ENCODE measurements at places on chromosomes 11 and 22.

DNA sequence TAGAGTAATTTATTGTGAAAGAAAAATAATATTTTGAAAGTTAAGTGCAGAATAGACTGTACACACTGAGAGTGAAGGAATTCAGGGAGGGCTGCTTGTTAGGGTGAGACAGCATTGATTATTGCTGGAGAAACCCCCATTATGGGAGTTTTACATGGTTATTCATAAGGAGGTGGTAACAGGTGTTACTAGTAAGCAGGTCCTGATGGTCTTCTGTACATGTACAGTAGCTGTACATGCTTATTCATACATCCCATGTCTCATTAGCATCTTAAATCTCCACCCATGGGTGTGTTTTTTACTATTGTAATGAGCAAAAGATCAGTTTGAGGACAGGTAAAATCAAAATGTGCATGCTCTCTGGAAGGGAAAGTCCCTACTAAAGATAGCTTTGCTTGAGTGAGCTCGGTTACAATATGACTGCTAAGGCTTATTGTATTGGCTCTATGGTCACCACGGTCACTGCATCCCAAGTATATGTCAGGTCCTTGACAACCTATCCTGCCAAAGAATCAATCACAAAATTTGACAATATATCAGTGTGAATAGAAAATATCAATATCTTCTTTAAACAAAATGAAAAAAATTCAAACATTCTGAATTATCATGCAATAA lies 6.2 kb downstream of the KDM4F start:
- no peak for DNase-seq

- DNase-seq = no peak
Observed at GRCh38 chr11:9719566-9720289, 55.9 kb downstream of the SWAP70 start.

DNA sequence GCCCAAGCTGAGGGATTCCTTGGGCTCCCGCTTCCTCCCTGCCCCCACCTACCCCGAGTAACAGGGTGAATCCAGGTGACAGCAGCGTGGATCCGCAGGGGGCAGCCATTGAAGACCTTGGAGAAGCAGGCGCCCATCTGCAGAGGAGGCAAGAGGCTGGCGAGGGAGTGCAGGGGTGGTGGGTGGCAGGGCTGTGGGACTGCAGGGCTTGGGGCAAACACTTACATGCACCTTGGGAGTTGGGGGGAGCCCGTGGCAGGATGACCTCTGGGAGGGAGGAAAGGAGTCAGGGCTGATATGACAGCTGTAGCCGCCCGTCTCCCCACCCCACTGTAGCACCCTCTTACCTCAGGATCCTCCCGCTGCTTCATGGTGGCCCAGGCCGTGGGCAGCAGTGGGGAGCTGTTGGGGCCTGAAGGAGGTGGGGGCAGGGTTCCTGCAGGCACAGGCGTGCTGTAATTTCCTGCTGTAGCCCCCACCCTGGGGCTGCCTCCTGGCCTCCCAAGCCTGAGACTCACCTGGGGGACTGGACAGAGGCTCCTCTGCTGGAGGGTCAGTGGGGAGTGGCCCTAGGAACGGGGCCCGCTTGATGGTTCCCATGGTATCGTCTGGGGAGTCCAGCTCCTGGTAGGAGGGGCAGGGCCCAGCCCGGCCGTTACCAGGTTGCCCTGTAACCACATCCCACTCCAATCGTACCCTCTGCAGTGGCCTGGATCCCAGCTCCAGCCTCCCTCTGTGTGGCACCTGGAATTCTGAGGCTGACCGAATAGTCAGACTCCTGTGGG lies 6.1 kb downstream of the MAP4K2 start:
- DNase-seq = no peak

GRCh38 chr11:101555366-101555765 lies 28.4 kb downstream of the TRPC6 start:
- DNase-seq = no peak

DNA sequence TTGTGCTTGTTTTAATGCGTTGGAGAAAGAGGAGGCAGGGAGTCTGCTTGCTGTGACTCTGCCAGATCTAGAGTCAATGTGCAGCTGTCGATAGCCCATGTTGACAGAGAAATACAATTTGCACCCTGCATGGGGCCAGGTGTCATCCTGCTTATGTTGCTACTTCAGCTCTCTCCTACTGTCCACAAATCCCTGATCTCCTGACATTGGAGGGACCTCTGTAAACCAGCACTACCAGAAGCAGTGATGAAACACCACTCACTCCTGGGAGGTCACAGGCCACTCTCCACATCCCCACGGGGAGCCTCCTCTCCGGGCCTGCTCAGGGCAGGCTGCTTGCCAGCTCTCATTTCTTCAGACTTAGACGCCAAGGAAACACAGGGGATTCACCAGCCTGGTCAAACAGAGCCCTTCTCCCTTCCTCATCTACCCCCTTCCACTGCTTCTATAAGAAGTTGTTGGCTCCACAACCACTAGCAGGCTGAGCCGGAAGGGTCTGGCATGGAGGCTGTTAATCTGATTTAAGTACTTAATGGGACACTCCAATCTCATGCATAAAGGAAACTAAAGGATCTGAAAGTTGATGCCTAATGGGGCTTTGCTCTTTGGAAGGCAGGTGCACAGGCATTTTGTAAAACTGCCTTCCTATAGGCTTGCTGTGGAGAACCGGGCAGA lies 29.9 kb upstream of the CSNK2A3 start:
- no peak for DNase-seq

DNA sequence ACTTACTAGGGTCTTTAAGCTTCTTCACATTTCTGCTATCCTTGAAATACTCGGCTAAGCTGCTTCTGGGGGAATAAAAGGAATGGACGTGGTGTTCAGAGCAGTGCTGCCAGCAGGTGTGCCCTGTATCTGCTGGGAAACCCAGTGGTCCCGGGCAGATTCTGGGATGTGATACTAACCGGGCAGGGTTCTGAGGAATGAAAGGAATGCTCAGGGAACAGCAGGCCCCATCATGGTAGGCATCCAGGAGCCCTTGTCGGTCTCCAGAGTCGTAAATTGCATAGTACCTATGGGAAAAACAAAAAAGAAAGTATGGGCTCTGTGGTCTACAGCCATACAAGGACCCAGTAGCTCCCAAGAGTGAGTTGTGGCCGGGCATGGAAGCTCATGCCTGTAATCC lies 4.5 kb upstream of the TMEM223 start:
- no peak for DNase-seq

- DNase-seq = no peak
Observed at GRCh38 chr22:49693848-49694247, 133.8 kb downstream of the BRD1 start.

- no peak for DNase-seq
Observed at GRCh38 chr22:41425660-41426365, 20.8 kb downstream of the TOB2 start.

DNA sequence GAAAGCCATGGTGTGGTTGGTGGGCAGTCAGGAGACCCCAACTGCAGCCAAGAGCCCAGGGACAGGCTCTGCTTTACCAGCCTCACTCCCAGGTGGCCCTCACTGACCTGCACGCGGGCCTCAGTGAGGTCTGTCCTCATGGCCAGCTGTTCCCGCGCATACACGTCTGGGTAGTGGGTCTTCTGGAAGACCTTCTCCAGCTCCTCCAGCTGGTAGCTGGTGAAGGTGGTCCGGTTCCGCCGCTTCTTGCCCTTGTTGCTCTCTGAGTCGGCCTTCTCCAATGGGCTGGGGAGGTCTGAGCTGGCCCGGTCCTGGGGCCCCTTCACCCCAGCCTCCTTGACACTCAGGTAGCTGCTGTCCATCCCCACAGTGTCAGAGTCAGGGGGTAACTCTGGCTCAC lies 34.7 kb downstream of the ALX4 start:
- no peak for DNase-seq

GRCh38 chr11:120142441-120143100 lies 4.7 kb upstream of the TRIM29 start:
- no peak for DNase-seq

DNA sequence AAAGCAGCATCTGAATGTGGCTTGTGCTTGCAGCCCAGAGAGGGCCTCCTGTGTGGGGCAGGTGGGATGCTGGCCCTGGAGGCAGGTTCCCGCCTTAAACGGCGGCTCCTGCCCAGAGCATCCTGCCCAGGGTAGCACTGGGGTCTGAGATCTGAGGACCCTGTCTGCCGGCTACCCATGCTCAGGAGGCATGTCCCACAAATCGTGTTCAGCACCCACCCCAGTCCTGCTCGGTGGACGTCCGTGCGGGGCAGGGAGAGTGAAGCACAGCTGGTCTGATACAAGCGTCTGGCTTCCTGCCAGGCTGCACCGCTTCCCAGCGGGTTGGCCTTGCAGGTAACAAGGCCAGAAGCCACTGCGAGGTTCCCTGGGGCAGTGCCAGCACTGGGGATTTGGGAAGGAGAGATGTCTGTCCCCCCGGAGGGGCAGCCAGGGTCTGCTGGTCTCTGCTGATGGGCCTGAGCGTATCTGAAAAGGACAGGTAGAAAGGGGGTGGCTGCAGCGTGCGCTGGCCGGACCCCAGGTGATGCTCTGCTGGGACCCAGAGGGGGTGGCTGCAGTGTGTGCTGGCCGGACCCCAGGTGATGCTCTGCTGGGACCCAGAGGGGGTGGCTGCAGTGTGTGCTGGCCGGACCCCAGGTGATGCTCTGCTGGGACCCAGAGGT lies 3.6 kb downstream of the TRABD start:
- no peak for DNase-seq

DNA sequence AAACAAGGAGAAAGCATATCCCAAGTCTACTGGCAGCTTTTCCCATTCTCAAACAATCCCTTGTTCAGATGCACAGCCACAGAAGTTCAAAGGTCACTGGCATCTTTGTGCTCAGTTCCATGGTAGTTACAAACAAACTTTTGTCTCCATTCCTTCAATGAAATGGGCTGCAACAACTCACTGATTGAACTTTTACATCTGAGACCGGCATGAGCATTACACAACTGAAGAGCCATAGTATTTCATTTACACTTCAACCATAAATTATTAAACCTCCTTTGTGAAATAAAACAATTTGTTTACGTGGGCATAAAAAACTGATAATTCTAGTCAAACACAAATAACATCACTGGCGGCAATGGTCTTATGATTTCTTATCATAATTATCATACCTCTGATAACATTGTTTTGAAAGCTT lies 67.8 kb upstream of the ARHGAP32 start:
- no peak for DNase-seq

GRCh38 chr22:40196628-40197360 lies 19.1 kb downstream of the TNRC6B start:
- DNase-seq = no peak

GRCh38 chr11:121039971-121040613 lies 16.2 kb downstream of the TBCEL start:
- DNase-seq = no peak

GRCh38 chr22:46791201-46791731 lies 28.8 kb downstream of the TBC1D22A start:
- peak; percentile 82 for DNase-seq

DNA sequence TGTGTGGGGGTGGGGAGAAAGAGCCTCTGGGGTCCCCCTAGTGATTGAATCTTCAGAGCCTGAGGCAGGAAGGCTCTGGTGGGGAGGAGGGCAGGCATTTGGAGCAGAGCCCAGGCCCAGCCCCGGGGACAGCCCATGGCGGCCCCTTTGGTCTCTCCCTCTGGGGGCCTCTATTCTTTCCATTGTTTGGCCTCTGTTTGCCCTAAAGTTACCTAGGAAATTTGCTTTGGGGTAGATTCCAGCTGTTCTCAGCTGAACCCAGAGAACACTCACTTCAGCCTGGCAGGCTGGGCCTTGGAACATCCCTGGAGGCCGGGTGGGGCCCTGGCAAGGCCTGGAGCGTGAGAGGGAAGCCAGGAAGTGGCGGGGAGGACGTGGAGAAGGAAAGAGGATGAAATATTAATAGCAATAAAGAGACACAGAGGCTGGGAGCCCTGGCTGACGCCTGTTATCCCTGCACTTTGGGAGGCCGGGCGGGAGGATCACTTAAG lies 22.9 kb upstream of the A4GALT start:
- DNase-seq = no peak

DNA sequence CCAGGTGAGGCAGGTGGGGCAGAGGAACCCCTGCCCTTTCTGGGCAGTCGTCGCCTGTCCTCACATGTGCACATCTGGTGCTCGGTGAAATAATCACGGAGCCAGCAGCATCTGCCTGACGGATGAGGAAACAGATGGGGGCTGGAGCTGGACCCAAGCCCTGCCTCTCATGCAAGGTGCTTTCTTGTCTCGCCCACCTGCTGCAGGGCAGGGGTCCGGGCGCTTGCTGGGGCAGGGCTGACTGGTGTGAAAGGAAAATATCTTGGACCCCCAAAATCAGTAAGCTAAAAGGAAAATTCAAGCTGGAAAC lies 3.3 kb downstream of the ALDH3B2 start:
- DNase-seq = no peak

GRCh38 chr11:68661697-68662603 lies 22.4 kb upstream of the GAL start:
- no peak for DNase-seq

DNA sequence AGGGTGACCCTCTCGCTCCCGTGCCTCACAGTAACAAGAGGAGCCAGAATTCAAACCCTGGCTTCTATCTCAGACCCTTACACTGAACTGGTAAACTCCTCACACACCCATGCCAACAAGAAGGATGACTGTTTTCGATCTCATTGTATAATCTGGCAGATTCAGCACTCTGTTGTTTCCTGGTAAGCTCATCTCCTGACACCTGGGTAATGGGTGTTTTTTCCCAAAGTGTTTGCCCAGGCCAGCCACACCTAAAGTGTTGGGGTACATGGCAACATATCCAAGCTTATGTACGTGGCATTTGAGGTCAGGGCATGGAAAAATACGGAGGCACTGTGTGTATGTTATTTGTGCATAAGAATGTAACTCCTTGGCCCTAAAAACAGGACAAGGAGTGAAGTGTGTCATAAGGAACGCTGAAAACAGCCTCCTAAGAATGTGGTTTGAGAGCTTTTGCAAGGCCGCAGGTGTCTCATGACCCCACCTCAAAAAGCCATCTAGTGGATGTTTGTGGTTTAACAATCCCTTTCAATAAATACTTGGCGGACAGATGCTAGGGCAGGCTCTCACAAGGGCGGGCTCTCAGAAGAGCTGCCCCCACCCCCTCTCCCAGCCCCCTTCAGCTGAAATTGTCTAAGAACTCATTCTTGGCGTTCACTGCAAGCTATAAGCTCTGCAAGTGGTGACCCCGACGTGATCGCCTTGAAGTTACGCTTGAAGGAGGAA lies at the start of gene MS4A15:
TSS of gene MS4A15 (plus strand) at position 561 of the 726 bp plus-strand sequence. CDS start 6,867 bp downstream, outside the sequence.
- no peak for DNase-seq

All from CD8-positive, alpha-beta memory T cell (primary cell).